Esophagus squamous epithelium (tissue), 5 donors: ENCODE measurements at places on chromosomes 3 and 15.

GRCh38 chr3:155497930-155498647, 204.6 kb upstream of the STRIT1 start:
- no peak overlapping the region for H3K4me3 ChIP-seq
- DNase-seq, result no peak
- H3K27me3 ChIP-seq, result no peaks in the 10 kb centered on the region
- H3K4me1 ChIP-seq, result no peaks in the 10 kb centered on the region
- H3K27ac ChIP-seq, result no peak overlapping the region

DNA sequence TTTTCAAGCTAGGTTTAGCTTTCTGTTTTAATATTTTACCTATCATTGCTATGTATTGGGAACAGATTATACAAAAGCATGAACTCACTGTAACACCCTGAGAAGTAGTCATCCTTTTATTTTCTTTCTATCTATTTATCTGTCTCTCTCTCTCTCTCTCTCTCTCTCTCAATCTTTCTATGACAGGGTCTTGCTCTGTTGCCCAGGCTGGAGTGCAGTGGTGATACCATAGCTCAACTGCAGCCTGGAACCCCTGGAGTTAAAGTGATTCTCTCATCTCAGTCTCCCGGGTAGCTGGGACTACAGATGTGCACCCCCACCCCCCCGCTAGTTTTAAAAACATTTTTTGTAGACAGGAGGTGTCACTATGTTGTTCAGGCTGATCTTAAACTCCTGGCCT, 28.9 kb downstream of the PRTG start:
- H3K4me1 ChIP-seq, result no peaks in the 10 kb centered on the region
- no peak for DNase-seq
- no peak overlapping the region for H3K27ac ChIP-seq
- no peak overlapping the region for H3K4me3 ChIP-seq
- H3K36me3 ChIP-seq, result no peaks in the 10 kb centered on the region
- no peaks in the 10 kb centered on the region for H3K27me3 ChIP-seq

- peaks cover 80% of the 10 kb centered on the region for H3K4me1 ChIP-seq
- H3K36me3 ChIP-seq, result no peaks in the 10 kb centered on the region
- peak overlapping the region; percentile 74 for H3K27ac ChIP-seq
Measured at GRCh38 chr15:31086344-31086743, 15.2 kb downstream of the TRPM1 start.

GRCh38 chr15:39132954-39133600, 447.8 kb upstream of the THBS1 start:
- no peaks in the 10 kb centered on the region for H3K36me3 ChIP-seq
- no peak overlapping the region for H3K4me3 ChIP-seq
- H3K27me3 ChIP-seq, result no peaks in the 10 kb centered on the region
- no peak for DNase-seq
- no peak overlapping the region for H3K27ac ChIP-seq
- H3K4me1 ChIP-seq, result peaks cover 16% of the 10 kb centered on the region

- no peaks in the 10 kb centered on the region for H3K4me1 ChIP-seq
- DNase-seq, result no peak
- peak overlapping the region; percentile 24 for H3K27ac ChIP-seq
- H3K27me3 ChIP-seq, result peaks cover 19% of the 10 kb centered on the region
Measured at GRCh38 chr15:68479406-68479805, 47.4 kb upstream of the ITGA11 start.

- H3K4me3 ChIP-seq, result no peak overlapping the region
- no peaks in the 10 kb centered on the region for H3K27me3 ChIP-seq
- no peaks in the 10 kb centered on the region for H3K4me1 ChIP-seq
- H3K36me3 ChIP-seq, result no peaks in the 10 kb centered on the region
Measured at GRCh38 chr3:7745711-7746110, 755.9 kb upstream of the LMCD1 start.

DNA sequence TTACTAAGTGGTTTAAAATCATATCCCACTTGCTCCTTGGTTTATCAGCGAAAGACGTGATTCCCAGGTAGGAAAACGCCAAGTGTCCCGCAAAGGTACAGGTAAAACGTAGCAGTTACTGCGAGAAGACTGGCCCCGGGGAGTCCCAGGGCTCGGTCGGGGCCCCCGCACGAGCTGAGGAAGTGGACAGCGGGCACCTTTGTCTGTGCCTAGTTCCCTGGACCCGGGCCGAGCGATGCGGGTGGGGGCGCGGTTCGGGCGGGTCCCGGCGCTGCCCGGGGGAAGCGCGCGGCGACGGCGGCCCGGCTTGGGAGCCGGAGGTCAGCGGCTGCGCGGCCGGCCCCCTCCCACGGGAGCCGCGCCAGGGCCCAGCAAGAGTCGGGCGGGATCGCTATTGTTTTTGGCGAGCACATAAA, 864 bp upstream of the NEO1 start:
- H3K4me3 ChIP-seq, result peak overlapping the region; percentile 90
- peak overlapping the region; percentile 91 for H3K27ac ChIP-seq
- H3K36me3 ChIP-seq, result no peaks in the 10 kb centered on the region

- DNase-seq, result no peak
- peak overlapping the region; percentile 8 for H3K4me3 ChIP-seq
- H3K36me3 ChIP-seq, result peaks cover 46% of the 10 kb centered on the region
- peak overlapping the region; percentile 64 for H3K27ac ChIP-seq
- H3K27me3 ChIP-seq, result no peaks in the 10 kb centered on the region
Measured at GRCh38 chr3:48492461-48493202, 11.3 kb downstream of the SHISA5 start.

GRCh38 chr15:56679225-56679624, 54.1 kb downstream of the ZNF280D start:
- H3K4me3 ChIP-seq, result no peak overlapping the region
- H3K27ac ChIP-seq, result no peak overlapping the region
- H3K27me3 ChIP-seq, result no peaks in the 10 kb centered on the region
- no peak for DNase-seq
- peaks cover 3% of the 10 kb centered on the region for H3K4me1 ChIP-seq

GRCh38 chr3:173641696-173642095, 244.2 kb downstream of the NLGN1 start:
- DNase-seq, result no peak
- H3K27me3 ChIP-seq, result no peaks in the 10 kb centered on the region
- no peak overlapping the region for H3K4me3 ChIP-seq
- H3K27ac ChIP-seq, result no peak overlapping the region
